GM06990 (cell line): ENCODE measurements at places on chromosomes 6 and 20.

DNA sequence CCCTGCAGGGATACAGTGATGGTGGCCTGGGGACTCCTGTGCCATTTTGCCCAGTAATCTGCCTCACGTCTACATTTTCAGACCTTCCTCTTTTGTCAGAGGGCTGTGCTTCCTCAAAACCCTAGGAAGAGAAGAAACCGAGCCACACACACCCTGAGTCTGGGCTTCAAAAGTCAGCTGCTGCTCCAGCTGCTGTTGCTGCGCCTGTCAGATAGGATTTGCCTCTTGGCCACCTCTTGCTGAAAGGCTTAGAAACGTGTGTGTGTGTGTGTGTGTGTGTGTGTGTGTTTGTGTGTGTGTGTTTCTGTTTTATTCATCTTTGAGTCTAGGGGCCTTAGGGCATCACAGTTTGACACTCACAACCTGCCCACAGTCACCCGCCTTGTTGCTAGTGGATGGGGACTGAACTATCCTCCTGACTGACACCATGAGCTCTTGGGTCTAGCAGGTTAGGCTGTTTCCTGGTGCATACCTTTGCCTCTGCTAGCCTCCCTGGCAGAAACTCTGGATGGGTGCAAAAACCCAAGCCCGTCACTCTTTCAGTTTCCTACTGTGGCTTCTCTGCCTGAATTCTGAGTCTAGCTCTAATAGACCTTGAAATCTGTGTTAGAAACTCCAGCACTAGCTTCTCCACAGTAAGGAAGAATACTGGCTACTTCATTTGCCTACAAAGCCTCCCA is 94.9 kb upstream of the CEP85L start:
- no peak for DNase-seq

- no peak for DNase-seq
Measured at GRCh38 chr6:163281634-163282033, 132.9 kb upstream of the QKI start.

- no peak for DNase-seq
Measured at GRCh38 chr6:41239467-41240159, 11.5 kb downstream of the TREML4 start.

DNA sequence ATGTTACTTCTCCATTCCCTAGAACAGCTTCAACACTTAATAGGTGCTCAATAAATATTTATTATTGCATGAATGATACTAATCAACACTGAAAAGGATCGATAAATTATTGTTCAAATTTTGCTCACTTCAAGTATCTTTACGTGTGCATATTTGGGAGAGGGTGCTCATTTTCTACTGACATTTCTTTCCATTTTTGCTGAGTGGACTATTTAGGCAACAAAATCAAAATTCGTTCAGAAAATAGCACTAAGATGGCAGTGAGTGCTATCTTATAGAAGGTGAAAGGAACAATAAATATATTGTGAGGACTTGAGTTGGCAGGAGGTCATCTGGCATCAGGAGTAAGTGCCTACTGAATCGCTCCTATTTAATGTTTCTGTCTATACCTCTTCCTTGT is 501.9 kb upstream of the IRAK1BP1 start:
- no peak for DNase-seq

DNA sequence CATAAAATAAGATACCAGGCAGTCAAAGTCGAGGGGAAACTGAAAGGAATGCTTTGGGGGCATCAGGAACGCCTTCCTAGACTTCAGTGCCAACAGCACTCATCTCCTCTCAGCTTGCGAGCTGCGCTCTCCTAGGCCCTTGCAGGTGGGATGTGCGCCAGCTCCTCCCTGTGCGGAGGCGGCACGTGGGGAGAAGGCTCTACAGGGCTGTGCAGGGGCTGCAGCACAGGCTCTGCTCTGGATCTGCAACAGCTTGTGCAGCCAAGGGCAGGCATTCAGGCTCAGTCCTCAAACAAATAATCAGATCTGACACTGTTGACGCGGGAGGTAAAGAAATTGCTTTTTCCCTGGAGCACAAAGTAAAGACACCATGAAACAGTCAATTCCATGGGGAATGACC is 144.8 kb downstream of the TTLL2 start:
- no peak for DNase-seq

- DNase-seq = no peak
Measured at GRCh38 chr6:162852840-162853577, 125.2 kb downstream of the PACRG start.

GRCh38 chr6:30881392-30882203 is 2.7 kb upstream of the DDR1 start:
- no peak for DNase-seq

GRCh38 chr6:163420289-163420614 is 5.7 kb downstream of the QKI start:
- no peak for DNase-seq

DNA sequence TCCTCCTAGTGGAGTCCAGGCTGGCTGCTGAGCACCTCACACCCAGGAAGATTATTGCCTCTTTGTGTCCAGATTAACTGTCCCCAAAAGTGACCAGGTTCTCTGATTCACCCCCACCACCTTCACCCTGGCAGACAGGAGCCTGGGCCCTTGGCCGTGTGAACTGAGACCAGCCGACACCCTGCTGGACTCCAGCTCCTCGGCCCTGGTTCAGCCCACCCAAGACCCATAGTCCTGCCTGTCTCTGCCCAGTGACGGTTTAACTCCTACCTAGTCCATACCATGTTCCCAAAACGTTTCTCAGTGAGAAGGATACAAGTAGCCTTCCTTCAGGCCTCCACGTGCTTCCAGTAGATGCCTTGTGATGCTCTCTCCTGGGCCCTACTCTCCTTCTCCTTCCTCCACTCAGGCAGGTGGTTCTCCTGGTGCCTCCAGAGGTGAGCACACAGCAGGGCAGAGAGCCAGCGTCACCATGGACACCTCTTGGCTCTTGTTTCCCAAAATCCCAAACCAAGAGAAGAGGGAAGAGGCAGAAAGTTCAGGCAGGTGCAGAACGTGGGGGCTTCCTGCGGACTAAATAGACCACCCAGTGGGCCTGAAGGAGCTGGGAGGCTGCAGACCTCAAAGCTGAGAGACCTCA is 134.4 kb upstream of the CST7 start:
- no peak for DNase-seq

GRCh38 chr6:36755435-36756348 is 58.1 kb downstream of the RAB44 start:
- DNase-seq = peak; percentile 77

DNA sequence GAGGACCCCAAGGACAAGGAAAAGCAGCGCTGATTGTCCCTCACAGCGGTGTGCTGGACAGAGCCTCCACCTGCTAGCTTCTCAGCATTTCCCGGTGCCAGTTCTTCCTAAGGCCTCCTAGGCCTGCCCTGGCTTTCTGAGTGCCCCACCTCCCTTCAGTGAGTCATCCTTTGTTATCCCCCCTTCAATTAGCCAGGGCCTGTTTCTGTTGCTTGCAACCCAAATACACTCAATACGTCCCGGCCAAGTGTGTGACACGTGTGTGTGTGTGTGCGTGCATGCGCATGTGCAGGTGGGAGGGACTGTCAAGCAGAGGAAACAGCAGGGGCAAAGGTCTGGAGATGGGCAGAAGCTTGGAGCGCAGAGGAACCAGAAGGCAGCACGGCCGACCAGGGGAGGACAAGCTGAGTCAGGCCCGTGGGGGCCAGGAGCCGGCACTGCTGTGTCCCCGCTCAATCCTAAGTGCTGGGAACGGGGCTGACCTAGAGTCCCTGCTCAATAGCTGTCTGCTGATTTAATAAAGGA is 159.8 kb downstream of the PREX1 start:
- DNase-seq = no peak

DNA sequence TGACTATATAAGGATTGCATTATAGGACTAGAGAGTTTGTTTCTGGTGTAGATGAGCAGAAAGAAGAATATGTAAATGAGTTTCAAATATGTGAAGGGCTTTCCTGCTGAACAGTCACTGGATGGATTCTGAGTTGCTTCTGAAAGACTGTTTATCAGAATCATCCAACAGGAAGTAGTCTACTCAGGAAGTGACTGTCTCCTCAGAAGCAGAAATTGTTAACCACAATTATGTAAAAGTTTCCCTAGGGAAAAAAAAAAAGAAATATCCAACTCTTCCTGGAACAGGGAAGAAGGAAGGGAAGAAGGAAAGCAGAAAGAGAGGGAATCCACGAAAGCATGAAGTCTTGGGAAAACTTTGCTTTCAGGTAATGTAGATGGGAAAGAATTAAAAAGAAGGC is 138.9 kb downstream of the TENT5A start:
- DNase-seq = no peak

DNA sequence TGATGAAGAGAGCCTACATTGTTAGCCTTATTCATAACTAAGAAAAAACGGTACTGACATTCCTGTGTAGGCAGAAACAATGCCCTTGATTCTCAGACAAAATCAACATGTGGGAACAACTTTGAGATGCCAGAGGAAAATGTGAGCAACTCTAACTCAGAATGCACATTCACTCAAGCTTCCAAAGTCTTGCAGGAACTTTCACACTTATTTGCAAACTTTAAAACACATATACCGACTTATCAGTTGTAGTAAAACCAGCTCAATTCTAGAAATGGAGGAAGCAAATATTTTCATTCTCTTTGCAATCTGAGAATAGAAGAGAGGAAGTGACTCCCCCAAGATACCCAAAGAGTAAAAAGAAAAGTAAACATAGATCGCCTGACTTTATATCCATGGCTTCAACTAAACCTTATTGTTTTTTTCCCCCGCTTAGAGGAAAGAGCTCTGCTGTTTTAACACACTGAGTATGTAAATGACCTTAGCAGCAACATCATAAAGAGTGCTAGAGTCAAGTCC is 117.6 kb downstream of the EPB41L2 start:
- DNase-seq = no peak

DNA sequence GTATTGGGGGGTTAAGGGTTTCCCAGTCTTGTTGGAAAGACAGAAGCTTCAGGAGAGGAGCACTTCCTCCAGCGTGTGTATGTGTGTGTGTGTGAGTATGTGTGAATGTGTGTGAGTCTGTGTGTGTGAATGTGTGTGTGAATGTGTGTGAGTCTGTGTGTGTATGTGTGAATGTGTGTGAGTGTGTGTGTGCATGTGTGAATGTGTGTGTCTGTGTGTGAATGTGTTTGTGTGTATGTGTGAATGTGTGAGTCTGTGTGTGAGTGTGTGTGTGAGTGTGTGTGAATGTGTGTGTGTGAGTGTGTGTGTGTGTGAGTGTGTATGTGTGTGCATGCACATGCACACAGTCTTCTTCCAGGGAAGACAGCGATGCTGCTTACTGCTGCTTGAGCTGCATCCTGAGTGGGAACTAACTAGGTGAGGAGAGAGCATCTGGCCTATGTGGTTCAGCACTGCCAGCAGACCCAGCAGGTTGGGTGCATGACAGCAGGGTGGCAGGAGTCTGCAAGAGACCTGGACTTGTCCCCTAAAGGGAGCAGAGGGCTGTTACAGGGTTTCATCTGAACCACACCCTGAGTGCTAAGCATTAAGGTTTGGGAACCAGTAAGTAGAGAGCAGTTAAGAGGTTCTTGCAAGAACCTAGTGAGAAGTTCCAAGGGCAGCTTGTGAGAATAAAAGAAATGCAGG is 22.7 kb upstream of the CCND3 start:
- no peak for DNase-seq

DNA sequence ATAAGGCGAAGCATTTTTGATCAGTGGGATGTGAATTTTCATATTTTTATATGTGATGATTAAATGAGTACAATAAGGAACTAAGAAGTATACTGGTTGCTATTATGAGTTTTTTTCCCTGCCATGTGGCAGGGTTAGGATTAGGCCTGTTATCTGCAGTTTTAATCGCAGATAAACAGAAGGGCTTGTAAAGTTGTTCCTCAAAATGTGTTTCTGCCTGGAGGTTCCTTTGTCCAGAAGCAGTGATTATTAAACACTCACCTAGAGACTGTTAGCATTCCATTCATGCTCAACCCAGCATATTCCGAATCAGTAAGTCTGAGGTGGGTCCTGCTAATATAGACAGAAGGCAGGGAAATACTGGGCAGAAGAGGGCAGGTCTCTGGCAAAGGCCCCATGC is 316.0 kb downstream of the CLIC5 start:
- DNase-seq = no peak

GRCh38 chr6:66230591-66230990 is 523.6 kb upstream of the EYS start:
- no peak for DNase-seq

- DNase-seq = no peak
Measured at GRCh38 chr20:10954137-10954840, 280.5 kb upstream of the JAG1 start.

GRCh38 chr6:32785781-32786533 is 22.6 kb upstream of the HLA-DQB2 start:
- DNase-seq = no peak

- no peak for DNase-seq
Measured at GRCh38 chr20:2151858-2152281, 50.2 kb downstream of the STK35 start.

DNA sequence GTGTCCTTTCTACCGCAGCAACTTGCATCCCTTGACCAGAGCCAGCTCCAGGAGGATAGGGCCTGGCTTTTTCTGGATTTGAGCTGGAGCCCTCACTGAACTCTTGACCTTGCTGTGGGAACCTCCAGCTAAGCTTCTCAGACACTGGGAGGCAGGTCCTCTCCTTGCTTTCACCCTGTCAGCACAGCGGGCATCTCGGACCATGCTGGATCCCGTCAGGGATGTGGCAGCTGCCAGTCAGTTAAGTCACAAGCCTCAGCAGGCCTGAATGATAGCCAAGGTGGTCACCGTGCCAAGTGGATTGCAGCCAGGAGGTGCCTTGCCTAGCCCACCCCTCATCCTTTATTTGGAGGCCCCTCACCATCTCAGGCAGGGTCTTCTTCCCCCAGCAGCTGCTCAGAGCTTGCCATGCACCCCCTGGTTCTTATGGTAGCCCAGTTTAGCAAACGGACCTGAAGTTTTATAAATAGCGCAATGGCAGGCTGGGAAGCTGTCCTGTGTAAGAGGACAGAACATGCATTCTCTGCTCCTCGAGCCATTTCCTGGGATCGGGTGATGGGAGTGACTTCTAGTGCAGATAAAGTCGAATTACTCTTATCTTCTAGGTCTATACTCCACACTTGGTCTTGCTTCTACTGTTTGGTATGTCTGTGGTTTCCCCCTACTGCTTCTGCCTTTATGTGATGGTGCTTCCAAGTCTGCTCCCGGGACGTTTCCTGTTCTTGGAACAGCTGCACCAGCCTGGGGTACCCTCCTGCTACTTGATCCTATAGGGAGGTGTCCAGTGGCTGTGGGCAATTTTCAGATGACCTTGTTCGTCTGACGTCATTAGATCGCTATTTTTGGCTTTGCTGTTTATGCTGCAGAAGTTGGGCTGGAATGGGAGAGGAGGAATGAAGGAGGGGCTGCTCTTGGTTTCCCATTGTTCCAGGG is 7.1 kb upstream of the MYLK2 start:
- DNase-seq = no peak

DNA sequence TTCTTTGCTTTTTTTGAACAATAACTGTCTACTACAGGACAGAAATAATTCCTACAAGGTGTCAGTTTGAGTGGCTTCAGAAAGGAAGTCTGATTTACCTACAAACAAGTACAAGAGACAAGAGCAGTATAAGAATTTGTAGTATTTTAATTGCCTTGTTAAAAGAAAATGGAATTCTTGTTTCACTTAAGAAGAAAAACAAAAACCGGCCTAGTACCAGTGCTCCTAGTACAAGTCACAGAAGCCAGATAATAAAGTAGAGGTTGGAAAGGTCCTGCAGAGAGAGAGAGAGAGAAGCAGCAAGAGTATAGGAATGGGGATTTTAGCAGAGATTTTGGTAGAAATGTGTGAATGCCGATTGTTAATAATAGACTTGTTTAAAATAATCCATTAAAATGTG is 6.4 kb downstream of the TAB2 start:
- no peak for DNase-seq
